GDM1 (cell line): ENCODE measurements at places on chromosomes 5 and 9.

- no peak for DNase-seq
These were observed 57.0 kb downstream of the TRPC7 start for GRCh38 chr5:136308212-136308795.

DNA sequence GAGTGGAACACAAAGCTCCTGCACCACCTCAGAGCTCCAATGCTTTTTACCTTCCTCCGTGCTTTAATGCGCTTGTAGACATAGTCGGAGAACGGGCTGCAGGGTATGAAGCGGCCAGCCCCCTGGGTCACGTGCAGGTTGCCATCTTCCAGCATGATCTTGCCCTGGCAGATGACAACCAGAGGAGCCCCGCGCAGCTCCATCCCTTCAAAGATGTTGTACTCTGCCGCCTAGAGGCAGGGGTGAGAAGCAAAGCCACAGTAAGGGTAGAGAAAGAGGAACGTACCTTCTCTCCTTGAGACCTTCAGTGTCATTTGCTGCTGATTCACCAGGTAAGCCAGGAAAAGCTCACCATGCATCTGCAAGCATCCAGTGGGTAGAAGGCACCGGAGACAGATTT is 112.3 kb downstream of the DPYSL3 start:
- DNase-seq, result no peak

DNA sequence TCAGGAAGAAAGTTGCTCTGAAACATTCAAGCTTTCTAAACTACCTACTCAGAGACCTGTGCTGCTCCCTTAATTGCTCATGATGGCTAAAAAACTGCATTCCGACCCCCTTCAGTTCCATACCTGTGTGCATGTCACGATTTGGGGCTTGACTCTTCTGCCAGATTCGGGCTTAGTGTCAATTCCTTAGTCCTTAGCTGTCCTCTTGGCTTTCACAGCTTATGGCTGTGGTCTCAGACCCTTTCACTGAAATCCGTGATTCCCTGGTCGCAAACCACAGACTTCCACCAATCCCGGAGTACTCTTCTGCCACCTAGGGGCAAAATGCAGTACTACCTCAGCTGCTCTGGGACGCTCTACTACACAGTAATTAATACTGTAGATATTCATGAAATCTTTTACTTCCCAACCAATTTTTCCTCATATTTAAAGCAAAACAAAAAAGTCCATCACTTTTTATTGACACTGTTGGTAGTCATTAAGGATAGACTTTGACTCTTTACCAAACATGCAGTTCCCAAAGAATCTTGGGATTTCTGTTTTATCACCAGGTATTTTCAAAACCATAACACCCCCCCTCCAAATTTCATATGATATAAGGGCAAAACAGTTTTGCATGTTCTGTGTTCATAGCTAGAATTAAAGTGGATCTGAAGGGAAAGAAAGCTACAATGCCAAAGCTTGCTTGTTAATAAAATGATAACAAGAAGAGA is 617.4 kb downstream of the SLCO4C1 start:
- DNase-seq, result no peak

GRCh38 chr9:16718952-16719351 is 151.5 kb downstream of the BNC2 start:
- DNase-seq, result no peak

DNA sequence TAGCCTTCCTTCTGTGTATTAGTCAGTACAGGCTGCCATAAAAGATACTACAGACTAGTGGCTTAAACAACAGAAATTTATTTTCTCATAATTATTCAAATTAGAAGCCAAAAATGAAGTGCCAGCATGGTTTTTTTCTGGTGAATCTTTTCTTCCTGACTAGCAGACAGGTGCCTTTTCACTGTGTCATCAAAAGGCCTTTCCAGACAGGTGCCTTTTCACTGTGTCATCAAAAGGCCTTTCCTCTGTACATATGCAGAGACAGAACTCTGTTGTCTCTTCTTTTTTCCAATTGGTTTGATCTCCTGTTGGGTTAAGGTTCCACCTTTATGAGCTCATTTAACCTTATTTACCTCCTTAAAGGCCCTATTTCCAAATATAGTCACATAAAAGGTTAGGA is 599.9 kb downstream of the ISL1 start:
- DNase-seq, result no peak

DNA sequence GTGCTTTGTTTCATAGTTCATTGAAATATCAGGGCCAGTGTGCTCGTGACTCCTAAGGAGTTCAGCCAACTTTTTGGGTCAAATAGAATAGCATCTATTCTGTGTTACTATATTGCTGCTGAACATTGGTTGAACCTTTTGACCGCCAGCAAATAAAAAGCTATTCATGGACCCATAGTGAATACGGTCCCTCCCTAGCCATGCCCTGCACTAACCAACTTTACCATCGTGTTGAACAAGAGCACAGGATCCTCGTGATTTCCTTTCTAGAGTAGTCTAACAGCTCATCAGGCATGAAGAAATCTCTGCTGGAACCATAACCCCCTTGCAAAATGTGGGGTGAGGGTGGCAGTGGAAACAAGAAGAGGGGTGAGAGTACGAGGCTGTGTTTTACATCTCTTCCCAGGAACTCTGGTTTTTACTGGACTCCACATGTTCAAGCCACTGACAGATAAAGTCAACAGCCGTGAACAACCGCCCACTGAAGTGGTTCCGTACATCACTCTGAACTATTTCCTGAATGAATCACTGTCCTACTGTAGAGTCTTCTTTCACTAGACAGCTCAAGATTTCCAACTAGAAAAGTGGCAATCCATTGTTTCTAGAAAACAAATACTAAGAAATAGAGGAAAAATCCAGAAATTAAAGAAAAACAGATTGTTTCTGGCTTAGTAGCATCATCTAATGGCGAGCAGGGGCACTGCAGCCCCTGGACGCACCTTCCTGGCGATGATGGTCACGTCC is 70.1 kb upstream of the SPATA31E1 start:
- DNase-seq, result no peak

DNA sequence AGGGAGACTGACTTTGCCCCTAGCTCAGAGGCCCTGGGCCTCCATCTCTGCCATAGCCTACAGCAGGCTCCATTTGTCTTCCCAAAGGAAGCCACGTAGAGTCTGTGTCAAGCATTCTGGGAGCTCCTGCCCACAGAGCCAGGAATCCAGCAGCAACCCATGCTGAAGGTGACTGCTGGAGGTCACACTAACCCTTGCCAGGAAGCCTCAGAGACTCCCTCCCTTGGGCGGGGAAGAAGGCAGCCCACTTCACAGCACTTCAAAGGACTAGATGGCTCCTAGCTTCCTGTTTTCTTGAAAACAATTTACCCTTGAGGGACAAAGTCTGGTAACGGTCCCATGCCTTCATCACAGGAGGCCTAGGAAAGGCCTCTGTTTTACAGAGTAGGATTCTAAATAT is 1.7 kb downstream of the CKMT2 start:
- DNase-seq, result no peak
